Right renal pelvis (tissue), 4 donors: ENCODE measurements at places on chromosomes 13 and 19.
A peak's percentile ranks its signal among the peaks of the same experiment; 100 is the strongest.

GRCh38 chr13:111532111-111532510, 211.7 kb downstream of the TEX29 start:
- no peak for DNase-seq

DNA sequence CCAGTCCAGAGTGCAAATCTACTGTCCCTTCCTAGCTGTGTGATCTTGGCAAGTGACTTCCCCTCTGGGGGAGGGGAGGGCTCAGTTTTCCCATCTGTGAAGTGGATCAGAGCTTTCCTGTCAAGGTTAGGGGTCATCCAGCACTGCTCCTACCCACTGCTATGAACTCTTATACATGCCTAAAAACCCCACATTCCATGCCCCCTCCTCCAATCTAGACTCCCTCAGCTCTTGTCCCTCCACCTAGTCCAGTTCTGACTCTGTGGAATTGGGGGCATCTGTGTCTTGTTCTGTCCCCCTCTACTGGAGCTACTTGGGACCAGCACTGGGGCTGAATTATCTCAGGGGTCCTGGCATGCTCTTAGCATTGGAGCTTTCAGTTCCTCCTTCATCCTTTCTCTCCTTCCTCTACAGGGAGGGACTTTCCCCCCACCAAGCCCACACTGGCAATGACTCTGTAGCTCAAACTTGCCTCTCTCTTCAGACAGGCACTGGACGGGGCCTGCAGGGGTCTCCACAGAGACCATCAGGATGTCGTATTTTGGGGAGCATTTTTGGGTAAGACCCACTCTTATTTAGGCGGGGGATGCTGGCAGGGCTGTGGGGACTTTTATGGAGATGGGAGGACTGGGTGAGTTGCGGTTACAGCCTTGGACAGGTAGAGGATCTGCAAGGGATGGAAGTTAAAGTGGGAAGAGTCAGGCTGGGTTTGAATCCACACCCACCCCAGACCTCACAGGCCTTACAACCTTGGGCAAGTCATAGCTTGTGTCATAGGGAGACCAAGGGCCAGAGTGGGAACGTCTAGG, 3.6 kb downstream of the FCHO1 start:
- no peak for DNase-seq

GRCh38 chr19:39470724-39471339, 9.8 kb upstream of the TIMM50 start:
- no peak for DNase-seq

DNA sequence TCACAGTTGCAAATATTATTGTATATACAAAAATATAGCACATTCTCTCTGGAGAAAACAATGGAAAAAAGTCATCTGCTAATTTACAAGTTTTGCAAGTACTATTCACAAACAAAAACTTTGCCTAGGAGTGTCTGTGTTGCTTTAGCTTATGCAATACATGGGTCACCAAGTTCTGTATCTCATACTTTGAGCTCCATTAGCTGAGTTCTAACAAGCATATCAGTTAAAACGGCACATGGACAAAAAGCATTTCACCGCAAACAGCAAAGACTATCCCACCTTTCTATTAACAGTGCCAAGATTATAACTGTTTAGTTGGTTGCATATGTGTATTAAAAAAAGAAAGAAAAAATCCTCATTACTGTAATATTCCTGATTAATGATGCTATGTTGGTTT, 4.6 kb downstream of the SPRY2 start:
- DNase-seq = no peak

- no peak for DNase-seq
Measured at GRCh38 chr13:40517486-40518480, 148.7 kb downstream of the FOXO1 start.

GRCh38 chr13:45479661-45480060, 14.9 kb downstream of the COG3 start:
- no peak for DNase-seq

DNA sequence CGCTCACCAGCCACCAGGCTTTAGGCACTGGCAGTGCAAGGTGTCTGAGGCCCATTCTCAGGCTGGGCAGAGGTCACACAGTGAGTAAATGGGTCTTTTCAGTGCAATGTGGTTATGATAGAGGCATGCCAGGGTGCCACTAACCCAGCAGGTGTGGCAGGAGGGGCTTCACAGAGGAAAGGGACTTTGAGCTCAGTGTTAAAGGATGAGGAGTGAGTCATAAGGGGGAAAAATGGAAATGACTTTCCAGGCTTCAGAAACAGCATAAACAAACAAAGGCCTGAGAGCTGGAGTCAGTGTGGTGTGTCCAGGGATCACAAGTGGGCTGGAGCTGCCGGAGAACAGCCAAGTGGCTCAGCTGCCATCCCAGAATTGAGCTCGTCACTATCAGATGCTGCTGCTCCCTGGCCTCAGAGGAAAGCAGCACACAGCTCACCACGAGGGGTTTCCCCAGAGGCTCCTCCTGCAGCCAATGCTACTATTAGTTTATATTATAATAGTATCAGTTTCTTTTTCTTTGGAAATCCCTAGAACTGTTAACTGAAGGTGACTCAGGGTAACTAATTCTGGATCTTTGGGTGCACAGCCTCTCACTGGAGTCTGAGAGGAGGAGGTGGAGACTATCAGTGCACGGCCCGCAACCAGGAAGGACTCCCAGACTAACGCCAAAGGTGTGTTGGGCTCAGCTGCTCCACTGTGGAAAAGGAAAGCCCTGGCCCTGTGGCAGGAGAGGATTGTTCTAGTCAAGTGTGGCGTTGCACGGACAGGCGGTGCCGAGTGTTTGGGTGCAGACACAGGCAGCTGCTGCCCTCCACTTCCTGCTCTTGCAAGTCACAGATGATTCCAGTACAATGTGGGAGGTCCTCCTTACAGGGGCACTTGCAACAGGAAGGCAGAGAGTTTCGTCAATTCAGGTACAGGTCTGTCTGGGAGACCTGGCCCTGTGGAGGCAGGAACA, 39.5 kb downstream of the DHRS12 start:
- DNase-seq = no peak

GRCh38 chr19:50632151-50632835, 7.4 kb downstream of the SYT3 start:
- no peak for DNase-seq

DNA sequence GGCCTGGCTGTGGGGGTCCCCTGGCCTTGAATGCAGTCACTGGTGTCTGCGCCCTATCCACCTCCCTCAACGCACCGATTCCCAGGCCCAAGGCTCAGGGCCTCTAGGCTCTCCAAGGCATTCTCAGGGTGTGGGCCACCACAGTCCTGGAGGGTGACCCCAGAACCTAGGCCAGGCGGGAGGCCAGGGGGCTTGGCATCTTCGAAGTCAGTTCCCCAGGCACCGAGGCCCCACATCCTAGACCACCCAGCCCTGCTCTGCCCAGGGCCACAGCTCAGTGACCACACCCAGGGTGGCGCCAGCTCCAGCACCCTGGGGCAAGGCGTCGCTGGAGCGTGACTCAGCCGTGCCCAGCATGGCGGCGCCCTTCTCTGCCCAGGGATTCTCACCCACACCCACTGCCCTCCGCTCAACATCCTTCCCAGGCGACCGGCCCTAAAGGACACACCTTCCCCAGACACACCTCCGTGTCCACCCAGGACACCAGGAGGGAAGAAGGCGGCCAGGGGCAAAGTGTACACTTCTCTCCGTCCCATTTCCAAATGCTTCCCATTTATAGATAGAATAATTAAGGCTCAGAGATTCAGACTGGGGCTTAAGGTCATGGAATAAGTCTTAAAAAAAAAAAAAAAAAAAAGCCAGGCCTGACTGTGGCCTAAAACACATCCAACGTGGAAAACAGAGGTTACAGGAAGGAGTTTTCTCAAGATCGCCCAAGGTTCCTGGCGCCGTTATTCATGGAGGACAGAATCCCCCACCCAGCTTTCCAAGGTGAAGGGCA, 36.4 kb upstream of the NANOS3 start:
- no peak for DNase-seq

DNA sequence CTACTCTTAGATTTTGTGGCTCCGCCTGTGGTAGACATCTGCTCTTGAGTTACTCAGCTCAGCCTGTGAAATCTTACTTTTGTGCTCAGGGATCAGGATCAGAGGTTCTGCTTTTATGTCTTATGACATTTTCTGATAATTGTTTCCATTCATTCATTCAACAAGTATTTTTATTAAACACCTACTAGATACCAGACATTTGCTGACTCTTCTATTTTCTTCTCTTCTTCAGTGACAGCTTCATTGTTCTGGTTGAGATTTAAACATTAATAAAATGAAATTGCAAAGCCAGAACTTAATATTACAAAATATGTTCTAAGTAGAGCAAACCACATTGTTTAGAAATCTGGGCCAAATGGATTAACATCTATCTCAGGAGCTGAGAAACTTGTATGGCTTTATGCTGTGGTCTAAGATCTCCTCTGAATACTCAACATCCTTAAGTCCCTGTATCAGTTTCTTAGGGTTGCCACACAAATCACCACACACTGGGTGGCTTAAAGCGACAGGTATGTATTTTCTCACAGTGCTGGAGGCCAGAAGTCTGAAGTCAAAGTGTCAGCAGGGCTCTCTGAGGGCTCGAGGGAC, 15.8 kb upstream of the MICU2 start:
- no peak for DNase-seq

DNA sequence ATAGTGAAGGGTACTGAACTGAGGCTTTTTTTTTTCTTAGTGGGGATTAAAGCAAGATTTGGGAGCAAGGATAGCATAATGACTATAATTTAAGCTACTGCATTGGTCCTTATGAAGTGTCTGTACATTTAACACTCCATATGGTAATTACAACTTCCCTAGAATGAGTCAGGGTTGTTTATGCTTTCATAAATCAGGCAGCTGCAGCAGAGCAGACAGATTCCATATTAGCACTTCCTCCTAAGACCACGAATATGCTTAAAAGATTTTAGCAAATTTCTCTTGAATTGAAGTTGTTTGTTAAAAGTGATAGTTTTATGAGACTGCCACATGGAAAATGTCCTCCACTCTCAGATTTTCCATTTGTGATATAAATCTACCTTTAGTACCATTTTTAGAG, 401.1 kb upstream of the SPRY2 start:
- DNase-seq = peak; percentile 3

DNA sequence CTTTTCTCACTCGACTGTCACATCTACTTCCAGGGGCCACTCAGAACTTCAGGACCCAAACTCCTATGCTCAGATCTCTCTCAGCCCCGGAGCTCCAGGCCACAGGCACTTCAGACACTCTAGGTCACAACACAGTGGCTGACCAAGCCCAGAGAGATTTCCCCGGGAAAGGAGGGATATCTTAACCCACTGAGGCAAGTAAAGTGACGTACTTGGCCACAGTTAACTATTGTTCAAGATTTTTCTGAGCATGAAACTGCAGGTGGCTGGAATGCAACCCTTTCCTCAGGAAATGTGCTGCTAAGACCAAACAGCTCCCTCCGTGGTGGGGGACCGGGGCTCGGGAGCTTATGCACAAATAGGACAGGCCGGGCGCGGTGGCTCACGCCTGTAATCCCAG, 23.9 kb downstream of the OPA3 start:
- DNase-seq = no peak

- DNase-seq = no peak
Measured at GRCh38 chr19:53079313-53079924, 23.8 kb downstream of the ZNF160 start.

- DNase-seq = no peak
Measured at GRCh38 chr13:84864341-84864740, 934.9 kb downstream of the SLITRK6 start.

GRCh38 chr19:32097011-32097410, 248.4 kb upstream of the ZNF507 start:
- no peak for DNase-seq

DNA sequence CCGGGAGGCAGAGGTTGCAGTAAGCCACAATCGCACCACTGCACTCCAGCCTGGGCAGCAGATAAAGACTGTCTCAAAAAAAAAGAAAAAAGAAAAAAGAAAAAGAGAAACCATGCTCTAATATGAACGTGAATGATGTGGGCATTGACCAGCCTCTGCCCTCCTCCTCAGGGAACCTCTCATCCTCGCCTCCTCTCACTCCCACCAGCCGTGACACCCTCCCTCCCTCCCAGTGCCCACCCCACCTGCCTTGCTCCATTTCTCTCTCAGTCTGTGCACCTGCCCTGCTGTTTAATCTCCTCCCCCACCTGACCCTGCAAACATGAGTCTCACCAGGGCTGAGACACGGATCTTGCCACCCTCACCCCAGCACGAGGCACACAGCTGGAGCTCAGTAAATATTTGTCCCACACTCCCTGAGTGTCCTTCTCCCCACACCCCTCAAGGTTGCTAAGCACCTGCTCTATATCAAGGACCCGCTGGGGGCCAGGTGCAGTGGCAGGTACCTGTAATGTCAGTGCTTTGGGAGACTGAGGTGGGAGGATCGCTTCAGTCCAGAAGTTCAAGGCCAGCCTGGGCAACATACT, 7.5 kb upstream of the BCAT2 start:
- no peak for DNase-seq

DNA sequence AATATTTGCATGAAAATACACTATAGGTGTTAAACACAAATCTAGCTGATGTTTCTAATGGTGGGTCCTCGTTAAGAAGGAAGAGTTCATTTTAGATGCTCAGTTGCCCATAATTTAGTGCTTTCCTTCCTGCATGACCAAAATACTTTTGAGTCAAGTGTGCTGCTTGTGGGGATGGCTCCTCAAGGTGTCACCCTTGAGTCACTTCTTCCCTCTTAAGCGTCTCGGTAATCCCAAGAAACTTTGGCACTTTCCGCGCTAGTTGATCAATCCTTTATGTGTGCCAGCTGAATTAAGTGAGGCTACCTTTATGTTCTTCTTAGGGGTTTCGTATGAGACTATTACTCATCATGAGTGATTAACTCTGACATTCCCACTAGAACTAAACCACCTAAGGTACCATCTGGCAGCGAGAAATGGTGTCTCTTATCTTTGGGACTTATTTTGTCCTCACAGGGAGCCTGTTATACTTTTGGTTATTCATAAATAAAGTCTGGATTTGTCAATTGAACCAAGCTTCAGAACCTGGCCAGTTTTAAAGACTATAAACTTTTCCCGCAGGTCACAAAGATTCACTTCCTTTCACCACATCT, 106.8 kb downstream of the NHLRC3 start:
- DNase-seq = peak; percentile 25

DNA sequence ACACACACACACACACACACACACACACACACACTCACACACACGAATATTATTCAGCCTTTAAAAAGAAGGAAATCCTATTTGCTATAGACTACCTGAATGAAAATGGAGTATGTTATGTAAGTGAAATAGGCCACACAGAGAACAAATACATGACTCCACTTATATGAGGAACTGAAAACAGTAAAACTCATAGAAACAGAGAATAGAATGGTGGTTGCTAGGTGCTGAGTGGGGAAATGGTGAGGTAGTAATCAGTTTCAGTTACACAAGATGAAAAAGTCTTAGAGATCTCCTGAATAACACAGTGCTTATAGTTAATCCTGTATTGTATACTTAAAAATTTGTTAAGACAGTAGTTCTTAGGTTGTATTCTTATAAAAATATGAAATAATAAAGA, 8.2 kb downstream of the ZNF677 start:
- no peak for DNase-seq

GRCh38 chr19:32563761-32564160, 17.2 kb upstream of the PDCD5 start:
- no peak for DNase-seq
